ENCODE measurements at places on chromosomes 12 and 14. TPM values are rescaled to one million over a fixed set of nuclear protein-coding genes. Genes with fewer than 3 reads are reported as not detected.

Gene YY1
- total RNA-seq, result 79.9 TPM

DNA sequence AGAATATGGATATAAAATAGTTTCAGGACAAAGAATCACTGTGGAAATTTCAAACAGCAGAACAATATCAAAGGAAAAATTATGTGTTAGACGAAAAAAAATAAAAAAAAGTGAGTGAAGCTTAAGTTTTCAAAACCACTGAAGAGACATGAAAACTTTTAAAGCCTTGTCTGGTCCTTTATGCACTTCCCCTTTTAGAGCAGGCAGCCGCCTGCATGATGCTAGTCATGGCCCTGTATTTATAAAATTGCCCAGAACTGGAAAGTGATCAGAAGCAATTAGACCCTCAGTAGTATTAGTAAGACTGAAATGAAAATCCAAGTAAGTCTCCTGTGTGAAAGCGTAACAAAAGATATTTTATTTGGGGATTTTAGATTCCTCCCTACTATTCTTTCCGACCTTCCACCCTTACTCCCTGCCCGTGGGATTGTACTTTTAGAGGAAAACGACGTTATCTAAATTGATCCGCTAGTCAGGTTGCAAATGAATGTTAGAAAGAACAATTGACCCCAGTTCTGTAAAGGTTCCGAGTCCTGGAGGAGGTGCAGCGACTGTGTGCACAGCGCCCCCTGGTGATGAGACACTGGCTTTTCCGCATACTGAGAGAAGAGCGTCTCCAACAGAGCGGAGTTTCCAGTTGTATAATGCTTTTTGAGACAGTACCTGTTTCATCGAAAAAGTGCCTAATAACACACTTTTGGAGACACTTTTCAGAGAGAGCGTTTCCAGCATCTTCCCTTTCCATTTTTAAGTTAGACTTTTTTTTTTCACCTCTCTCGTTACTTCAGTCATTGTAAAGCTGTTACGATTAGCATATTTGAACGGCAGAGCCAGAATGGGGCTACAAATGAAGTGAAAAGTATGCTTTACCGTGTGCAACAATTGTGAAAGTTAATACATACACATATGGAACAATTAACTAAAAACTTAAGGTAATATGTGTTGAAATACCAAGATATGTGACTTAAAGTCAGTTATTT, 12.4 kb downstream of the MGST1 start:
- peak; percentile 66 for DNase-seq
- H3K4me1 ChIP-seq, result peaks cover 26% of the 10 kb centered on the region
- peaks cover 55% of the 10 kb centered on the region for H3K36me3 ChIP-seq
- no peaks in the 10 kb centered on the region for H3K27me3 ChIP-seq
- no peak overlapping the region for H3K4me3 ChIP-seq
- H3K27ac ChIP-seq, result no peak overlapping the region

DNA sequence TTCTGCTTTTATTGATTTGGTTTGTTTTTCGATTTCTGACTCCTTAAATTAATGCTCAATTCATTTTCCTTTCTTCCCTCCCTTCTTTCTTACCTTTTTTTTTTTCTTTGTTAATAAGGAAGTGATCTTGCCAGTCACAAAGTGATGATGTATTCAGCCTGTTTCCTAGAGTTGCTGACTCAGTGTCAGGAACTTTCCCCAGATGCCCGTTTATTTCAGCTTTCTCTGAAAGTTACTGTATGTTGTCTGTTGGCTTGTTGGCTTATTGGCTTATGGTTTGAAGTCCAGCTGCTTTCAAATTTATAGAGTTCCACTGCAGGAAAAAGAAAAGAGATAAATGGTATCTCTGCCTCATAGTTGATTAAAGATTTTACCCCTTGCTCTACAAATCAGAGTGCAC, 12.4 kb upstream of the SLC6A15 start:
- no peak overlapping the region for H3K27ac ChIP-seq
- no peaks in the 10 kb centered on the region for H3K36me3 ChIP-seq
- DNase-seq, result no peak
- peaks cover 58% of the 10 kb centered on the region for H3K27me3 ChIP-seq
- no peak overlapping the region for H3K4me3 ChIP-seq

Gene VDR
- not detected for total RNA-seq

GRCh38 chr14:33986804-33987203, 35.9 kb upstream of the EGLN3 start:
- H3K27me3 ChIP-seq, result no peaks in the 10 kb centered on the region
- H3K4me3 ChIP-seq, result no peak overlapping the region
- no peaks in the 10 kb centered on the region for H3K4me1 ChIP-seq
- peaks cover 4% of the 10 kb centered on the region for H3K36me3 ChIP-seq
- no peak for DNase-seq
- H3K27ac ChIP-seq, result no peak overlapping the region

GRCh38 chr14:23067847-23068788, 10.8 kb upstream of the CDH24 start:
- no peak for DNase-seq
- H3K4me3 ChIP-seq, result peak overlapping the region; percentile 89
- H3K27ac ChIP-seq, result no peak overlapping the region
- peaks cover 52% of the 10 kb centered on the region for H3K4me1 ChIP-seq
- peaks cover 25% of the 10 kb centered on the region for H3K36me3 ChIP-seq
- H3K27me3 ChIP-seq, result no peaks in the 10 kb centered on the region

Gene ZDHHC22
- total RNA-seq, result 5.9 TPM

DNA sequence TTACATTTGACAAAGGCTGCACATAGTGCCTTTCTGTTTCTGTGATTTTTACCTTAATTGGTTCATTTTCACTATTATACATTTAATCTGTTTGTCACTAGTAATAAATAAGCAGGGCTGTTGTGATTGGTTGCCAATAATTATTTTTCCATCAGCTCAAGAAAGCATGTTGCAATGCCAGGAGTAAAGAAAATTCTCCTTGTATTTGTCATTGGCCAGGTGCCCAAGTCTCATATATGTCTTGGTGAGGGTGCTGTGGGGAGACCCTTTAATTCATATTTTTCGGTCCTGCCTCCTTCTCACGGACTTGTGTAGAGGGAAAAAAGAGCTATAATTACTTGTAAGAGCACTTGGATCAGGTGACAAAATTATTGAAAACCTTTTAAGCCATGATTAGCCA, 108.0 kb downstream of the KITLG start:
- DNase-seq, result no peak
- no peak overlapping the region for H3K4me3 ChIP-seq
- peaks cover 4% of the 10 kb centered on the region for H3K36me3 ChIP-seq
- no peaks in the 10 kb centered on the region for H3K27me3 ChIP-seq
- no peak overlapping the region for H3K27ac ChIP-seq

Gene GUCY2C
- not detected for total RNA-seq

DNA sequence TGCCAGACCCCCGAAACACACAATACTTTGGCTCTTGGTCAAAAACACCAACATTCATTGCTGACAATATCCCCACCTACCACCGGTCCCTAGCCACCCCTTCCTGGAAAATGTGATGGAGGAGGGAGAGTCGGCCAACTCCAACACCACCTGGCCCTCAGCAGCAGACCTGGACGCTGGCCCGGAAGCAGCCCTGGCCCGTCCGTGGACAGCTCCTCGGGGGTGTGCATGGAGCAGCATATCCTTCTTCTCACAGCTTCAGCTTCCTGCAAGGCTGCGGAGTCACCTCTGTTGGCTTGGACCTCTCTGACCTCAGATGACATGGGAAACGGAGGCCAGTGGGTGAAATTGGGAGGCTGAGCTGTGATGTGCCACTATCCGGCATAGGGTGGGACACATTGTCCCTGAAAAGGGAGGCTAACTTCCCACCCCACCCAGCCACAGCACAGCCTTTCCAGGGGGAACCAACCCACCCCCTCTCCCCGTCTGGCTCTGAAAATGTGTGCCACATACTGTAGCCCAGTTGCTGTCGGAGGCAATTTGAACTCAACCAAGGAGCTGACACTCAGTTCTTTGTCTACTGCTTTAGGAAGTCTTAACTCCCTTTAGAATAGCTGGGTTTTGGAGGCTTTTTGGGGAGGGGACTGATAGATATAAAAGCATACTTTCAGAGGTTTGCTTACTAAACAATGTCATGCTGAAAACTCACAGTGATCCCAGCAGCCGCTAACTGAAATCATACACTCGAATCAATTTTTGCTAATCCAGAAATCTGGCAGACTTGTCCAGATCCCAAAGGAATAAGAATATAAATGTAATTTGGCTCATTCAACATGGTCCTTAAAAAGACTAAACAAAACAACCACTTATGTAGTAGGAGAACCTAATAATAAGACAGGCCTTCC, 43.1 kb upstream of the LTA4H start:
- no peak overlapping the region for H3K4me3 ChIP-seq
- no peaks in the 10 kb centered on the region for H3K27me3 ChIP-seq
- no peak for DNase-seq
- peaks cover 3% of the 10 kb centered on the region for H3K4me1 ChIP-seq
- no peaks in the 10 kb centered on the region for H3K36me3 ChIP-seq

DNA sequence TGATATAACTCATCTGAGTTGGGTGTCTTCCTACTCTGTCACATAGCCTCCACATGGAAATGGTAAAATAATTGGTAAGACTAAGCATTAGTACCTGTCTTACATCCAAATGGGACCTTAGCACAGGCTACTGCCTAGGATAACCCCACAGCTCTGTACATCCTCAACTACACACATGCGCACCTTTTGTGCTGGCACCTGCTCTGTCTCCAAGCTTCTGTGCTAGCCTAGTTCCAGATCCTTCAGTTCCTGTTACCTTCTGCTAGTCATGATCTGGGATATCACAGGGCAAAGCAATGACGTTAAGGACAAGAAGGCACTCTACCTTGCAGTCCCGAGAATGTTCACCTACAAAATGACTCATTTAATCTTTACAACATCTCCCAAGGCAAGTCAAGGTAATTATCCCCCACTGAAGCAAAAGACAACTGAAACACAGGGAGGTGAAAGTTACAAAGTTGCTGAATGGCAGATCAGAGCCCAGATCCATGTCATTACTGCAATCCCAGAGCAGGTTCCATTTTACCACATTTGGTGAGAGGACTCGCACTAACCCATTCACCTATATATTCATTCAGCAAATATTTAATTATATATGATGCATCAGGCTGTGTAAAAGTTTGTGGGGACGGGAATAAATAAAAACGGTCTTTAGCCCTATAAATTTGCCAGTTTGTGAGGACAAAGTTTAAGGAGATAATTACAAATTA, 61.7 kb downstream of the PPM1H start:
- H3K4me3 ChIP-seq, result no peak overlapping the region
- no peaks in the 10 kb centered on the region for H3K4me1 ChIP-seq
- no peaks in the 10 kb centered on the region for H3K36me3 ChIP-seq
- H3K27me3 ChIP-seq, result no peaks in the 10 kb centered on the region

DNA sequence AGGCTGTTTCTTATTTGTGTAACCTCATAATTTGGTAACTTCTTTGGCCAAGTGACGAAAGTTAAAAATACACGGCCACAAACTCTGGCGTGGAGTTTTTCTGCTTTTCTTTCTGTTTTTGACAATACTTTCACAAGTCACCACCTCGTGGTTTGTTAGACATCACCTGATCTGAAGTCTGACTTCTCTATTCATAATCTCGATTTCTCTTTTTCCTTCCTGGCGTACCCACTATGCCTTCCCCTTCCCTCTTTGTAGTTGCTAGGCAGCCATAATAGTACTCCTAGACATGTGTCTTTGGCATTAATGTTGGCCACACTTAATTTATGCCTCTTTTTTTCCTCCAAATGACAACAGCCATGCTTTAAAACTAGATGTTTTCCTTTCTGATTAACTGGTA, 97.6 kb downstream of the POLR3B start:
- peaks cover 24% of the 10 kb centered on the region for H3K4me1 ChIP-seq
- H3K27ac ChIP-seq, result peak overlapping the region; percentile 32
- no peak for DNase-seq
- H3K27me3 ChIP-seq, result no peaks in the 10 kb centered on the region
- no peak overlapping the region for H3K4me3 ChIP-seq

Gene PRH2
- total RNA-seq, result not detected

Gene TMPRSS12
- not detected for total RNA-seq

DNA sequence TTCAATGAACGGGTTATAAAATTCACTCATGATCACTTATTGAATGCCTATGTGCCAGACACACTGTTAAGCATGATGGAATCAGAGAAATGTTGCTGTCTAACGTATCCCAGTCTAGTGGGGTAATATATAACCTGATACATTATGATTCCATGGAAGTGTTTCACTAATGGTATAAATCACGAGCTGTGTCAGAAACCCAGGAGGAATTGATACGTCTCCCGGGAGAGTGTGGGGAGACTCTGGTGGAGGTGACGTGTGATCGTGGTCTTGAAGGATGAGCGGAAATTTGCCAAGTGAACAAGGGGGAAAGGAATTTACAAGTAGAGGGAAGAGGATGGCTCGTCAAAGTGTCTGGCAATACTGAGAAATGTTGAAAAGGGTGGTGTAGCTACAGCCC, 26.5 kb downstream of the MANSC1 start:
- H3K36me3 ChIP-seq, result no peaks in the 10 kb centered on the region
- no peak for DNase-seq
- H3K4me3 ChIP-seq, result no peak overlapping the region
- H3K4me1 ChIP-seq, result peaks cover 30% of the 10 kb centered on the region
- H3K27ac ChIP-seq, result no peak overlapping the region
- no peaks in the 10 kb centered on the region for H3K27me3 ChIP-seq

- H3K4me1 ChIP-seq, result peaks cover 43% of the 10 kb centered on the region
- H3K36me3 ChIP-seq, result no peaks in the 10 kb centered on the region
- peak overlapping the region; percentile 80 for H3K4me3 ChIP-seq
- no peaks in the 10 kb centered on the region for H3K27me3 ChIP-seq
- peak overlapping the region; percentile 86 for H3K27ac ChIP-seq
- no peak for DNase-seq
These were observed 645 bp upstream of the KLHDC1 start for GRCh38 chr14:49692193-49692757.

Gene TEX52
- not detected for total RNA-seq

DNA sequence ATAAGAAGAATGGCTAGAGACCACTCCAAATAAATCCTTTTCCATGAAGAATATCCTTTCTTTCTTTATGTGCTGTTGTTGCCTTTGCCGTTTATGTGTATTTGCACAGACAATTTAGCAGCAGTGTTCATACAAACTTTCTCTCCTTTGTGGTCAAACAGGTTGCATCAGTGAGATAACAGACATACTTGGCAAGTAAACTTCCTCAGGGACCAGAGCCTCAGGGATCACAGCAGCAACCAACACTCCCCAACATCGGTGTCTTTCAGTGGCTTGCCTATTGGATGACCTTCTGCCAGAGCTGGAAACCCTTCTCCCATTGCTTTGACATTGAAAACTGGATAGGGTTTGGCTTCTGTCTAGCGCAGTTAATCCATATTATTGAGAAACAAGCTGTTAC, 252.2 kb downstream of the BTG1 start:
- peak overlapping the region; percentile 13 for H3K27ac ChIP-seq
- H3K4me3 ChIP-seq, result no peak overlapping the region
- peaks cover 6% of the 10 kb centered on the region for H3K4me1 ChIP-seq
- no peaks in the 10 kb centered on the region for H3K36me3 ChIP-seq

Gene LMNTD1
- not detected for total RNA-seq

GRCh38 chr12:107761502-107761904, 566 bp upstream of the PRDM4 start:
- H3K4me1 ChIP-seq, result peaks cover 28% of the 10 kb centered on the region
- DNase-seq, result no peak
- H3K36me3 ChIP-seq, result peaks cover 2% of the 10 kb centered on the region

- no peak for DNase-seq
- no peak overlapping the region for H3K4me3 ChIP-seq
- H3K27ac ChIP-seq, result no peak overlapping the region
- no peaks in the 10 kb centered on the region for H3K36me3 ChIP-seq
- H3K27me3 ChIP-seq, result no peaks in the 10 kb centered on the region
These were observed 264.7 kb upstream of the PRICKLE1 start for GRCh38 chr12:42854208-42854607.

Gene PTPRB
- 0.93 TPM for total RNA-seq

Gene MYO1A
- 0.40 TPM for total RNA-seq

- peaks cover 44% of the 10 kb centered on the region for H3K4me1 ChIP-seq
- H3K4me3 ChIP-seq, result no peak overlapping the region
- H3K36me3 ChIP-seq, result peaks cover 16% of the 10 kb centered on the region
- H3K27ac ChIP-seq, result peak overlapping the region; percentile 69
- H3K27me3 ChIP-seq, result no peaks in the 10 kb centered on the region
These were observed 22.7 kb downstream of the YY1 start for GRCh38 chr14:100261621-100262020.

Data from neural crest cell (in vitro differentiated cells).